ENCODE measurements at places on chromosomes 16 and 17. TPM values are rescaled to one million over a fixed set of nuclear protein-coding genes. Genes with fewer than 3 reads are reported as not detected.

PCGF2 gene
- total RNA-seq: 62.2 TPM

INPP5K gene
- total RNA-seq: 25.5 TPM

SLC16A13 gene
- 11.0 TPM for total RNA-seq

UBALD1 gene
- total RNA-seq: 33.7 TPM

SLC5A11 gene
- 0.40 TPM for total RNA-seq

ERI2 gene
- 13.0 TPM for total RNA-seq

MAPT gene
- 1.9 TPM for total RNA-seq

GEMIN4 gene
- total RNA-seq: 65.1 TPM

ALDH3A2 gene
- 176 TPM for total RNA-seq

NPIPA3 gene
- total RNA-seq: 0.91 TPM

FAM20A gene
- total RNA-seq: not detected

ITGA2B gene
- total RNA-seq: 1.7 TPM

DNAH9 gene
- 0.05 TPM for total RNA-seq

IRF8 gene
- total RNA-seq: 0.49 TPM

CIITA gene
- total RNA-seq: not detected

TPSG1 gene
- not detected for total RNA-seq

CD300LB gene
- not detected for total RNA-seq

MC1R gene
- 7.1 TPM for total RNA-seq

ABI3 gene
- not detected for total RNA-seq

HS3ST3B1 gene
- 0.49 TPM for total RNA-seq

TBC1D3E gene
- not detected for total RNA-seq

PRAC1 gene
- not detected for total RNA-seq

SLC38A10 gene
- 77.2 TPM for total RNA-seq

SDR42E1 gene
- total RNA-seq: 1.6 TPM

SPNS2 gene
- 14.1 TPM for total RNA-seq

RAD51C gene
- total RNA-seq: 61.3 TPM

SMIM36 gene
- not detected for total RNA-seq

GAS2L2 gene
- 0.08 TPM for total RNA-seq

EME1 gene
- total RNA-seq: 14.4 TPM

TBC1D3D gene
- total RNA-seq: not detected

NPEPPS gene
- total RNA-seq: 56.7 TPM

ATP1B2 gene
- 0.23 TPM for total RNA-seq

TSNAXIP1 gene
- 0.34 TPM for total RNA-seq

BRIP1 gene
- 4.6 TPM for total RNA-seq
